ENCODE measurements at places on chromosomes 4 and X. TPM values are rescaled to one million over a fixed set of nuclear protein-coding genes. Genes with fewer than 3 reads are reported as not detected.

FHDC1 gene
- 0.87 TPM for total RNA-seq

DOK7 gene
- 1.2 TPM for total RNA-seq

CAPN6 gene
- not detected for total RNA-seq

CT47A1 gene
- total RNA-seq = not detected

BEX1 gene
- total RNA-seq = 5.4 TPM

SERPINA7 gene
- not detected for total RNA-seq

TLR10 gene
- total RNA-seq = 0.05 TPM

ANKRD50 gene
- total RNA-seq = 27.1 TPM

VCX gene
- total RNA-seq = 20.5 TPM

GC gene
- not detected for total RNA-seq

APBB2 gene
- 27.5 TPM for total RNA-seq

TCEAL5 gene
- not detected for total RNA-seq
